ENCODE measurements at places on chromosomes 5 and 9.

DNA sequence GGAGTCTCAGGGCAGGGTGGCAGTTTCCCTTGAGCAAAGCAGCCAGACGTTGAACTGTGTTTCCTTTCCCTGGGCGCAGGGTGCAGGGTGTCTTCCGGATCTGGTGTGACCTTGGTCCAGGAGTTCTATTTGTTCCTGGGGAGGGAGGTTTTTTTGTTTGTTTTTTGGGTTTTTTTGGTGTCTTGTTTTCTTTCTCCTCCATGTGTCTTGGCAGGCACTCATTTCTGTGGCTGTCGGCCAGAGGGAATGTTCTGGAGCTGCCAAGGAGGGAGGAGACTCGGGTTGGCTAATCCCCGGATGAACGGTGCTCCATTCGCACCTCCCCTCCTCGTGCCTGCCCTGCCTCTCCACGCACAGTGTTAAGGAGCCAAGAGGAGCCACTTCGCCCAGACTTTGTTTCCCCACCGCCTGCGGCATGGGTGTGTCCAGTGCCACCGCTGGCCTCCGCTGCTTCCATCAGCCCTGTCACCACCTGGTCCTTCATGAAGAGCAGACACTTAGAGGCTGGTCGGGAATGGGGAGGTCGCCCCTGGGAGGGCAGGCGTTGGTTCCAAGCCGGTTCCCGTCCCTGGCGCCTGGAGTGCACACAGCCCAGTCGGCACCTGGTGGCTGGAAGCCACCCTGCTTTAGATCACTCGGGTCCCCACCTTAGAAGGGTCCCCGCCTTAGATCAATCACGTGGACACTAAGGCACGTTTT, 3.5 kb upstream of the PHYHD1 start:
- peak; percentile 95 for DNase-seq

DNA sequence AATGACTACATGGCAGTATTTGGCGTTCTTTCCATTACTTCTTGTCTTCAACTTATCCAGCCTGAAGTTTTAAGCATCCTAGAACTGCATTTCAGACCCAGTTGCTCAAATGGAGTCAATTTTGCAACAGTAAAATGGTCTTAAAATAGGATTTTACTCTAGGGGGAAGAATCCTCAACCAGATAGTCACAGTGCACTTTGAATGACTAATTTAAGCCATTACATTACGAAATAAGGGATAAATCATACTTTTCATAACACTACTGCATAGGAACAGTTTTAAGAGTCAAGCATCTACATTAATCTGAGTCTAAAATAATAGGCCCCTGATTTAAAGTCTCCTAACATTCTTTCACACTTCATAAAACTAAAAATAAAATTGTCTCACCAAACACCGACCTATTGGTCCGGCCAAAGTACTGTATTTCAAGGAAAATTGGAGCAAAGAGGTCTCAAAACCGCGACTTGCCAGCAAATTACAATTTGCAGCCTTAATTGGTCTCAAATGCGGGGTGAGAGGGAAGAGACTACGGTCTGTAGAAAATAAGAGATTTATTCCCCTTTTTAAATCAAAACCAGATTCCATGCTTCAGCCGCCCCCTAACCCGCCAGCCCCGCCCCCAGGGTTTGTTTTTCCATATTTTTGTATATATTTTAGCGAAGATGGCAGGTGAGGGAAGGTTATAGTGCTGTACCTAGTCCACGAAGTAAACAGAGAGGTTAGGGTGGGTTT, 1.2 kb upstream of the SMARCA2 start:
- DNase-seq, result peak; percentile 30

- DNase-seq, result no peak
These were observed 6.7 kb upstream of the HAVCR2 start for GRCh38 chr5:157115502-157115901.

DNA sequence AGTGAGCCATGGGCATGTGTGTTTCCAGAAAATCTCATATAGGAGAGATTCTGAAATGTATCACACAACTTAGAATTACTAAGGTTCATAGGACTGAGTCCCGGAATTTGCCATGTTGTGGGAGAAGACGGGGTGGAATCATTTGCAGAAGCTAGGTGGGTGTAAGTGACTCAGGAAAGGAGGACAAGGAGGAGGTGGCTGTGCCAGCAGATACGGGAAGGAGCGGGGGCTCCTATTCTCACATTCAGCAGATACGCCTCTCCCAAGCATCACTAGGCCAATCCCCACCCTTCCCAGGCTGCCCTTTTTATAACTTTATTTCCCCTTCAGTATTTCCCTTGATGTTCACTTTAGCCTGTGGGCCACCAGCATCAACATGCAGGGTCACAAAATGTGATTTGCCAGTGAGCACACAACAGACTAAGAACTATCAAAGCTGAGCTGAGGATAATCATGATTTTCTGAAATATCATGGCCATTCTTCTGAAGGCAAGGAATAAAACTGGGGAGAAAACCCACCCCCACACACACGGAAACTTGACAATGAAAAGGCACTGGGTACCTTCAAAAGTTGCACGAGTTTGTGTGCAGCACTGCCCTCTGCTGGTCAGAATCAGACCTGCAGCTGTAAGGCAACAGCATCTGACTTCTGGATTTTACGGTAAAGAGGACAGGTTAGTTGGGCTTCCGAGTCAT, 133.2 kb downstream of the MTX3 start:
- DNase-seq, result peak; percentile 71

DNA sequence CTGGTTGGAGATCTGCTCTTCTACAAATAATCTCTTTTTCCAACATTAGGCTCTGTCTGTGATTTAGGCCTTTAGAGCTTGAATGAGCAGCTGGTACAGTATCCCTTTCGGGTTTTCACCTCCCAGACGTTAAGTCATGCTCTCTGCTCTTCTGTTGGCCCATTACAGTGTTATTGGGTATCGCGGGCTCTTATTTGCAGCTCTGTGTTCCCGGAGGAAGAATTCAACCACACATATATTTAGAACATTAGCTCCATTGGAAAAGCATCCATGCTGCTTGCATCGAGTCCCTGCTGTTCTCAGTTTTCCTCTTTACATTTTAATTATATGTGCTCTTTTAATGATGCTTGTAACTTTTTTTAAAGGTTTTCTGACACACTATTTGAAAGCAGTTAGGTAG, 278.0 kb upstream of the ADCY2 start:
- no peak for DNase-seq

DNA sequence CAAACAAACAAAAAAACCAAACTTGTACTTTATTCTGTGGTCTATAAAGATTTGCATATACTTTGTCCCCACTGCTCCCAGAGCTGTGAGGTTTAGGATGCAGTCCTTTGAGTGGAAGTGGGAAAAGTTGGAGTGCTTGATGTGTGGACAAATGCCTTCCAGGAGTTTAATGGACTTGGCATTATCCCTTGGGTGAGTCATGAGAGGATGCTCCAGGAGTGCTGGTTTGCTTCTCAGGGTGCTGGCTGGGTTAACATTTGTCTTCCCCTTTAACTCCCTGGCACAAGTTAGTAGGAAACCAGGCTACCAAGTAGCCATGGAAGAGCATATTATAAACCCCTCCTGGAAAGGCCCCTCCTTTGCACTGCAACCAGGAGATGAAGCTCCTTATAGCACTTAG, 417.4 kb upstream of the RIOK2 start:
- DNase-seq, result peak; percentile 2

DNA sequence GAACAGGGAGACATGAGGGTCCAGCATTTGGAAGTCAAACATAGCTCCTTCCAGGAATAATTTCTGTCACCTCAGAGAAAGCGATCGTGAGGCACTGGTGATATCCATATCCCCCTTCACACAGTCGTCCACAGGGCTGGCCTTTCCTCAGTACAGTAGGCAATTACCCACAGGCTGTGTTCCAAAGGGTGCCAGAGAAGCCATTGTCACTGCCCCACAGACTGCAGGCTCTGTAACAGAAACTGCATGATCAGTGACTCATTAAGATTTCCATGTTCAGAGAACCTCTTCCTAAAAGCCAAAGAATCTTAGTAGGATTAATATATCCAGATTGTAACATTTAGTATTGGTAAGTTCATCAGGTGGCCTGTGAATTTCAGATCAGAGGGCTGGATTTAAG, 127.6 kb downstream of the RPS23 start:
- DNase-seq, result no peak

DNA sequence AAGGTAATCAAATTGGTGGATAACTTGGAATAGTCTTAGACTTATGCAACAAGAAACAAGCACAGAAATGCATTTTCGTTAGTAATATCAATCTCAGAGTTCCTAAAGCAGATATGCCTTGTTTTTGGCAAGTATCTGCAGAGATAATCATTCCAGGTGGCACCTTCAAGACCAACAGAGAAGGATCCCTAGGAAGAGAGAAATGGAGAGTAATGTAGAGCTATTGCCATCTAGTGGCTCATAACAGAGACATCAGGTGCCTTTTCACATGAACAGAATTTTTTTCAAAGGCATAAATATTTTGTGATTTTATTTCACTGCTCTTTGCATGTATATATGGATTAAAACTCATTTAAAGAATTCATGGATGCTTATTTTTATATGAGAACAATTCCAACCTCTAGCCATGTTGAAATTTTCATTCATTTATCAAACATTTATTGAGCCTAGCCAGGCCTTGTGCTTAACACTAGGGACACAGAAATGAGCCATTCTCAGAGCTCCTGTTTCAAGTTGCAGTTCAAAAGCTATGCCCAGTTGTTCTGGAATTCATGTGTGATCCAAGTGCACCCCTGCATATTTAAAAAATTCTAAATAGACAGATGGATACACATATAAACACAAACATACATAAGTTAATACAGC, 117.5 kb upstream of the OR13F1 start:
- peak; percentile 48 for DNase-seq

DNA sequence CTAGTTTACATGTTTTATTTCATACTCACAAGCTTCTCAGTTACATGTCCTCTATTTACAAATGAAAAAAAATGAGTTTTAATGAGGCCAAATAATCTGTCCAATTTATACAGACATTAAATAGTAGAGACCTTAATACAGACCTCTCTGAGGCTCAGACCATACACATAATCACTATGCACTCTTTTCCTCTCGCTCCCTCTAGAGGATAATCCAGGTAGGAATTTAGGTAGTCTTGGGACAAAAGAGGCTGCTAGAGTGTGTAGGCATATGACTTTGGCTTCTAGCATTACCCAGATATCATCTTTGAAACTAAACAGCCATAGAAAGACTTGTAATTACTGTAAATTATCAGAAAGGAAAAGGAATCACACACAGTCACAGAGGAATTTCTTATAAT, 444.7 kb downstream of the HINT1 start:
- peak; percentile 88 for DNase-seq

DNA sequence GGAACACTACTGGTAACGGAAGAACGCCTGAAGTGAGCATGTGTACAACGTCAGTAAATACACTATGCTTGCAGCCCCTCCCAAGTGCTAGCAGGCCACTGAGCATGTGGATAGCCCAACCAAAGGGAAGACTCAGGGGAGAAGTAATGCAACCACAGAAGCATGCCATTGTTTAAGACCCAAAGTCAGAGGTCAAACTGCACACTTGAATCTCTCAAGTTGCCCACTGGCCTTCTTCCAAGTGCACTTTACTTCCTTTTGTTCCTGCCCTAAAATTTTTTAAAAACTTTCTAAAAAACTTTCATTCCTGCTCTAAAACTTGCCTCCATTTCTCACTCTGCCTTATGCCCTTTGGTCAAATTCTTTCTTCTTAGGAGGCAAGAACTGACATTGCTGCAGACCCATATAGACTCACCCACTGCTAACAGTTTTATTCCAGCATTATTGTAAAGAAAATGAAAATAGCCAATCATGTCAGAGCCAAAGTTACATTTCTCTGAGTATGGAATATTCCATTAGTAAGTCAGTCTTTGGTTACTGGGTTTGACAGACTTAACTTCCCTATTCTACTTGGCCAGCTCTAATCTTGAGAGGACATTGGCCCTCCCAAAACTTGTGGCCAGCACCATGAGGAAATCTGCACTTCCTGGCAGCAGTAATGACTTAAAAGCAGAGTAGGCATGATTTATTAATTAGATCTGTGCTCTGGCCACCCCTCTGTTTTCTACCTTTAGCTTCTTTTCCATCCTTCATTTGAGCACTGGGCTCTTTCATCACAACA, 76.9 kb downstream of the TSSK1B start:
- DNase-seq, result no peak

DNA sequence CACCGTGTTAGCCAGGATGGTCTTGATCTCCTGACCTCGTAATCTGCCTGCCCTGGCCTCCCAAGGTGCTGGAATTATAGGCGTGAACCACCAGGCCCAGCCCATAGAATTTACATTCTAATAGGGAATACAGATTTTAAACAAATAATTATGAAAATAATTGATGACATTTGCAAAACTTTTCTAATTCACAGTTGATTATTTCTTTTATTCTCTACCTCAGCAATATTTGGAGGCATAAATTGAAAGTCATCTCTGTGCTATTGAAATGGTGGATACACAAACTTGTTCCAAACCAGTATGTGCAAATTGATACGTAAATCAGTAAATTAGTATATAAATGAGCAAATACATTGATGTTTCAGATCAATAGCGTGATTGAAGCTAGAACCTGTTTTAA, 8.2 kb downstream of the BNIP1 start:
- no peak for DNase-seq

- DNase-seq, result no peak
These were observed 12.5 kb downstream of the DNAH5 start for GRCh38 chr5:13932011-13932410.

- no peak for DNase-seq
These were observed 163.2 kb downstream of the LPAR1 start for GRCh38 chr9:110874963-110875674.

- peak; percentile 77 for DNase-seq
These were observed 373.6 kb downstream of the ADGRV1 start for GRCh38 chr5:90932052-90932699.

DNA sequence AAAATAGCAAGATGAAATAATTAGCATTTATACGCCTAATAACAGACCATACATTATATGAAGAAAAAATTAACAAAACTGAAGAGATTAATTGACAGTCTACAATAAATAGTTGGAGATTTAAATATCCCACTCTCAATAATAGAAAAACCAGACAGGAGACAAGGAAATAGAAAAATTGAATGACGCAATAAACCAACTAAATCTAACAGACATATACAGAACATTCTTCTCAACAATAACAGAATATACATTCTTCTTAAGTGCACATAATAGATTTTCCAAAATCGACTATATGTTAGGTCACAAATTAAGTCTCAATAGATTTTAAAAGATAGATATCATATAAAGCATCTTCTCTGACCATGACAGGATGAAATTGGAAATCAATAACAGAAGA, 25.6 kb upstream of the RNF180 start:
- no peak for DNase-seq

DNA sequence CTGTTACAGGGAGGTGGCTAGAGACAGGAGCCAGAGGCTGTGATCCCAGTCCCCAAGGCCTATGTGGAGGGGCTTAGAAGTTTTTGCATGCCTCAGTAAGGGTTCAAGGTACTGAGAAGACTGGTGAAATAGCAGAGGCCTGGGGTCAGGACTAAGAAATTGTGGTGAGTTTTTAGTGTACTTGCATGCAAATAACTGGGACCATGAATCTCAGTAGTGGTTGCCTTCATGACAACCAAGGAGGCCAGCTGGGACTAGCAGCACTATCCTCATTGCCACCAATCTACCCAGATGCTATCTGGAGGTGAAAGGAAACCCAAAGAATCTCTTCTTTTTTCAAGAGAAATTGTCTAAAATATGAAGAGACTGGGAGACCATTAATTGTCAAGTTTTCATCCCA, 395.1 kb downstream of the CETN3 start:
- DNase-seq, result no peak

GRCh38 chr5:78779771-78780616, 131.4 kb upstream of the LHFPL2 start:
- peak; percentile 87 for DNase-seq
